Gastroesophageal sphincter (tissue), 4 donors: ENCODE measurements at places on chromosomes 1 and 21. TPM values are rescaled to one million over a fixed set of nuclear protein-coding genes. Genes with fewer than 3 reads are reported as not detected.

Gene TMCC2
- 3.1 TPM for total RNA-seq

Gene ZC3H11A
- 96.7 TPM for total RNA-seq

Gene NHLH1
- total RNA-seq: not detected

Gene SPEN
- total RNA-seq: 50.0 TPM

Gene DPH5
- 14.8 TPM for total RNA-seq

Gene BLACAT1
- not detected for total RNA-seq

DNA sequence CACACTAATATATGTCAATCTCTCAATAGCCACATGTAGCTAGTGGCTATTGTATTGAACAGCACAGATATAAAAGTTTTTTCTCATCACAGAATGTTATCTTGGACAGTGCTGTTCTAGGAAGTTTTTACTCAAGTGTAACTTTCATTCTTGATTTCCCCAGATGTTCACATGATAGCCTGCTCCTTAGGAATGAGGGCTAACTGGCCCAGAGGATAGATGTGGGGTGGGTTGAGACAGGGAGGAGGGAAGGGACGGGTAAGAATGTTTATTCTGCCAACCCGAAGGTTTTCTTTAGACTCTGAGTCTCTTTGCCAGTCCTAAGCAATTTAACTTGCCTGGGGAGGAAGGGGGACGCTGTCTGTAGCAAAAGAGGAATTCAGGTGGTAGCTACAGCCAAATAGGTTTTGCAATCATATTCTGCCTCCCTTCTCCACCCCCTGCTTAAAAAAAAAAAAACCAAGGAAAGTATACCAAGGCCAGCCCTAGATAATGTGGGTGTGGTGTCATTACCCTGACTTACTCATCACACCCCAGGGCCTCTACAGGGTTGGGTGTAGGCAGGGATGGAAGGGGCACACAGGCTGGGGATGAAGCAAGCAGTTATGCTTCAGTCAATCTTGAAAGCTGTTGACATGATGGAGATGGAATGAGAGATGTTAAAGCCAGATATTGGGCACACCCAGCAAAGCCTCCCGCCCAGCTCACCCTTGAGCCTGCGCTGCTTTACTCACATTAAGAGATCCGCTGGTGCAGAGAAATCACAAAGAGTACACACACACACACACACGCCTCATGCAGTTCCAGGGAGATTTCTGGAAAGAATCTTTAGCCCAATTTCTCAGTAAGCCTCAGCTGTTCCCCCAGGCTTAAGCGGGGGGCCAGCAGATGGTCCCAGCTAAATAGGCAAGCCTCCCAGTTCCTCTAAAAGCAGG, 59.9 kb downstream of the PLXNA2 start:
- ATAC-seq: peak; percentile 90

- no peak for ATAC-seq
These were observed 131.5 kb downstream of the DNM3 start for GRCh38 chr1:171972846-171973245.

GRCh38 chr1:180724055-180724454, 92.2 kb downstream of the XPR1 start:
- ATAC-seq: no peak

- no peak for ATAC-seq
These were observed 131.0 kb downstream of the KCNT2 start for GRCh38 chr1:196477262-196477661.

DNA sequence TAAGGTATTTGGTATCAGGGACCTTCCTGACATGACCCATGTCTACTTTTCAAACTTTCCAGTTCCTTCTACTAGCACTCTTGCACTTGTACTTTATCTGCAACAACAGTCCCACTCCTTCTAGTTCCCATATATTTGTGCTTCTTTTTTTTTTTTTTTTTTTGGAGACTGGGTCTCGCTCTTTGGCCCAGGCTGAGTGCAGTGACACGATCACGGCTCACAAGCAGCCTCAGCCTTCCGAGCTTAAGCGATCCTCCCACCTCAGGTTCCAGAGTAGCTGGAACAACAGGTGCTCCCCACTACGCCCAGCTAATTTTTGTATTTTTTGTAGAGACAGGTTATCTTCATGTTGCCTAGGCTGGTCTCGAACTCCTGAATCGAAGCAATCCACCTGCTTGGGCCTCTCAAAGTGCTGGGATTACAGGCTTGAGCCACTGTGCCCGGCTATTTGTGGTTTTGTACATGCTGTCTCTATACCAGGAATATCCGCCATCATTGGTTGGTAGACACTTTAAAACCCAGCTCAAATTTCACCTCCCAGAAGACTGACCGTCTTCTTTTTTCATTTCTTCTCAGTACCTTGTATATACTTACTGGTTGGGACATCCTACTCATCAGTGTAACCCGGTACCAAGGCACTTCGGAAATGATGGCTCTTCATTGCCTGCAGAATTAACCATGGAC, 1.1 kb downstream of the ZMYM1 start:
- no peak for ATAC-seq

GRCh38 chr21:44070391-44070790, 36.8 kb upstream of the PWP2 start:
- no peak for ATAC-seq

- no peak for ATAC-seq
These were observed 17.2 kb downstream of the NIBAN1 start for GRCh38 chr1:184956999-184957700.
